ENCODE measurements at places on chromosomes 13 and 19. TPM values are rescaled to one million over a fixed set of nuclear protein-coding genes. Genes with fewer than 3 reads are reported as not detected.

The SHC2 gene
- 0.45 TPM for total RNA-seq

The ZNF541 gene
- total RNA-seq, result 0.29 TPM

DNA sequence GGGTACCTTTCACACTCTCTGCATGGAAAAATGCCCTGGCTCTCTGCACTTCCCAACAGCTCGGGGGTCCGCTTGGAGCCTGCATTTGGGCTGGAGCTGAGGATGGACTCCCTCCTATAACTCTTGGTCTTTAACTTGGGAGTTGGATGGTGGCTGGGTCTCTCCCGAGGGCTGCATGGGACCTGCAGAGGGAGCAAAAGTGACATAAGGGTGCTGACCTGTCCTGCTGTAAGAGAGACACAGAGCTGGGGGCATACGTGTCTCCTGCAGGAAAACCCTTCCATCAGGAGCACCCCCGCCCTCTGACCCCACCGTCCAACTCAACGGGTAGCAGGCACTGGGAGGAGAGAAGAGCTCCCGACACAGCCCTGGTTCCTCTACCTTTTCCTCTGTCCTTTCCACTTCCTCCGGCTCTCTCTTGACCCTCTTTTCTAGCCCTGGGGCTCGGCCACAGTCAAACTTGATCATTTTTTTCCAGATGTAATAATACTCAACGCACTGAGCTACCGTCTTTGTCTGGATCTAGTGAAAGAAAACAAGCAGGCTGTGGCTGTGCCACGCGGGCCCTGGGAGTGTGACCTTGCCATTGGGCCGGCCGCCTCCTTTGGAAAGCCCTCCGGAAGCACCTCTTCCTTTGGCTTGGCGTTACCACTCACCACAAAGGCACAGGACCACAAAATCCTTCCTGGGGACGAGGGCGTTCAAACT is 6.8 kb upstream of the NAPA start:
- H3K36me3 ChIP-seq, result no peaks in the 10 kb centered on the region
- peaks cover 36% of the 10 kb centered on the region for H3K4me1 ChIP-seq
- DNase-seq, result no peak
- H3K27ac ChIP-seq, result no peak overlapping the region

GRCh38 chr13:94657167-94657566 is 55.2 kb downstream of the SOX21 start:
- H3K27ac ChIP-seq, result no peak overlapping the region
- peaks cover 15% of the 10 kb centered on the region for H3K27me3 ChIP-seq
- peak; percentile 23 for DNase-seq
- H3K36me3 ChIP-seq, result no peaks in the 10 kb centered on the region
- H3K4me3 ChIP-seq, result no peak overlapping the region
